ENCODE measurements at places on chromosomes 5 and 9. TPM values are rescaled to one million over a fixed set of nuclear protein-coding genes. Genes with fewer than 3 reads are reported as not detected.

- DNase-seq, result peak; percentile 39
These were observed 23.0 kb upstream of the SLC6A3 start for GRCh38 chr5:1468247-1468612.

ZCCHC9 gene
- 20.0 TPM for total RNA-seq

DNA sequence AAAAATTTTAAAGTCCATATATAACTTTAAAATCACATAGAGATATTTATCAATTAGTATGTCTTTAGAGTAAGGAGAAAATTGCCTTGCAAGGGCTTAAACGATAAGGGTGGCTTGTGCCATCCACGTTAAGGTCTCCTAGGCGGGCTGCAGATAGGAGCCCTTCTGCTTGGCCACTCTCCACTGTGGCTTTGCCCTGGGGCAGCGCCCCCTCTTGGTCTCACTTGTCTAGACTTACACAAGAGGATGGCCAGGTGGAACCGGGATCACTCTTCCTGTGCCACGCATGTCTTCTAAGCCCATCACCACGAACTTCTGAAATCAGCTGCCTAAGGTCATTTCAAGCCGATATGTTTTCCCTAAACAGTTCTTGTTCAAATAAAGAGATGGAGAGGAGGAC lies 2.9 kb downstream of the FPGS start:
- no peak for DNase-seq

DNA sequence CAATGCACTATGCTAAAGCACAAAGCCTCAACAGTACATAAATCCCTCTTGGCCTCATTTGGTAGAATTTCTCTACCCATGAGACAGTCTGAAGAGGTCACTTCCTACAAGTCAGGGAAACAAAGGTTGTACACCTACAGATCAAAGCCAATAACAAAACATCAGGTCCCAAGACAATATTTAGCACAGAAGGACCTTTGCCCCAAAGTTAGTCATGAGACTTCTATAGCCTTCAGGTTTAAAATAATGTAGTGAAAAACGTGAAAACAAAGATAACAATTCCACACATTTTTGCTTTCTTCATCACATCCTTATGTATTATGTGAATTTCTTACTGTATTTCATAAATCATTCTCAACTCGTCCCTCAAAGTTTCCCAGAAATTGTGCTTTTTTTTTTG lies 15.8 kb downstream of the AFF4 start:
- DNase-seq, result no peak

DNA sequence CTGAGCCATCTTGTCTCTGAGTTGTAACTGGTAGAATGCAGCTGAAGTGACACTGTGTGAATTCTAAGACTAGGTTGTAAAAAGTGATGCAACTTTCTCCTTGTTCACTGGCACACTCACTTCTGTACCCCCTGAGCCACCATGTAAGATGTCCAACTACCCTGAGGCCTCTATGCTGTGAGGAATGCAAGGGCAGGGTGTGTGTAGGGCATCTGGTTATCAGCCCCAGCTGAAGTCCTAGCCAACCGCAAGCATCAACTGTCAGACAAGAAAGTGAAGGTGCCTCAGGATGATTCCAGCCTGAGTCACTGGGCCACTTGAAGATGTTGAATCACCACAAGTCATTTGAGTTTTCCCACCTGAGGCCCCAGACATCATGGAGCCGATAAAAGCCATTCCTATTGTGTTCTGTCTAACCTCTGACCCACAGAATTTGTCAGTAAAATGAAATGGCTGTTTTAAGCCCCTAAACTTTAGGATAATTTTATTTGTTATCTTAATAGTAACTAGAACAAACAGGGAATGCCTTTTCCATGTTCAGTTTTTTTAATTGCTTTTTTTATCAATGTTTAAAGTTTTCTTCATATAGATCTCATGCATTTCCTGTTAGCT lies 18.7 kb upstream of the RHOBTB3 start:
- DNase-seq, result no peak

- no peak for DNase-seq
These were observed 4.3 kb downstream of the CCL19 start for GRCh38 chr9:34686732-34687131.

NMUR2 gene
- not detected for total RNA-seq

- no peak for DNase-seq
These were observed 37.3 kb downstream of the TRIO start for GRCh38 chr5:14180437-14180836.

GRCh38 chr9:32663741-32664140 lies 28.3 kb upstream of the TAF1L start:
- DNase-seq, result no peak

- no peak for DNase-seq
These were observed 117.9 kb upstream of the NR5A1 start for GRCh38 chr9:124625087-124625486.

DNA sequence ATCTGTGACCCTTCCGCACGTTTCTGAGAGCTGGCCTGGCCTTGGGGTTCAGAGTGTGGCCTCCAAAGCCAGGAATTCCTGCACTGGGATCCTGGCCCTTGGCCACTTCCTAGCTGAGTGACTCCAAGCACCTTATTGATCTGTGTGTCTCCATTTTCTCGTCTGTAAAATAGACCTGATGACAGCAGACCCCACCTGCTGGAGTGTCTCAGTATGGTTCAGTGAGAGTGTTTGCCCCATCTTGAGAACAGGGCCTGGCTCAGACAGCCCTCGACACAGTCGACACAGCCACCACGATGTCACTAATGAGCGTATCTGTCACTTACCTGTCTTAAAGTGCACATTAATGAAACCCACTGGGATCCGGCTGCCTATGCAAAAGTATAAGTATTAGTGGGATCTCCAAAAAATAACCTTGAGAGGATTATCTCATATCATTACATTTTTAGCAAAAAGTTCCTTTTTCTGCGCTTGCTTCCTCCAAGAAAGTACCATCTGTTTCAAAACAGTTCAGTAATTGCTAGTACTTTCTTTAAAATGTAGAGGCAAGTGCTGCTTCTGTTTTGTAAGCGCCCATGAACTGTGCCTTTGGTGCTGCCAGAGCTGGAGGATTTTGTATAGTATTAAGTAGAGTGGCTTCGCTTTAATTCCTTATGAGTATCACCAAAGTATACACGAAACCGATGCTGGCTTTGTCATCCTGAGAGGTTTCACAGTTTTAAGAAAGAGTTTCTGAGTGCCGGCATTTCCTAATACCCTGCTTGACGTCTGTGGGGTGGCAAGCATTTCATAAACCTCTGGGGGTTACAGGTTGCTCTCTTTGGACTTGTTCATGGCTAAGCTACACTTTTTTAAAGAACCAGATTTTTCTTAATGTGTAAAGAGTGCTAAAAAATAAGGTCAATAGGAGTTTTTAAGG lies 31.7 kb downstream of the UBE2QL1 start:
- DNase-seq, result no peak

- DNase-seq, result no peak
These were observed 7.1 kb downstream of the ANP32B start for GRCh38 chr9:97990259-97990658.

- DNase-seq, result peak; percentile 90
These were observed 26.7 kb downstream of the ERGIC1 start for GRCh38 chr5:172860520-172861443.

GRCh38 chr9:86653466-86653865 lies 293.8 kb downstream of the GAS1 start:
- DNase-seq, result no peak

GRCh38 chr5:5387192-5387591 lies 35.3 kb upstream of the ICE1 start:
- no peak for DNase-seq

NDUFAF2 gene
- 35.8 TPM for total RNA-seq

GRCh38 chr5:159322180-159322579 lies 8.1 kb downstream of the IL12B start:
- DNase-seq, result no peak

SNCAIP gene
- total RNA-seq, result 92.5 TPM

PPP2R2B gene
- 0.12 TPM for total RNA-seq

DNA sequence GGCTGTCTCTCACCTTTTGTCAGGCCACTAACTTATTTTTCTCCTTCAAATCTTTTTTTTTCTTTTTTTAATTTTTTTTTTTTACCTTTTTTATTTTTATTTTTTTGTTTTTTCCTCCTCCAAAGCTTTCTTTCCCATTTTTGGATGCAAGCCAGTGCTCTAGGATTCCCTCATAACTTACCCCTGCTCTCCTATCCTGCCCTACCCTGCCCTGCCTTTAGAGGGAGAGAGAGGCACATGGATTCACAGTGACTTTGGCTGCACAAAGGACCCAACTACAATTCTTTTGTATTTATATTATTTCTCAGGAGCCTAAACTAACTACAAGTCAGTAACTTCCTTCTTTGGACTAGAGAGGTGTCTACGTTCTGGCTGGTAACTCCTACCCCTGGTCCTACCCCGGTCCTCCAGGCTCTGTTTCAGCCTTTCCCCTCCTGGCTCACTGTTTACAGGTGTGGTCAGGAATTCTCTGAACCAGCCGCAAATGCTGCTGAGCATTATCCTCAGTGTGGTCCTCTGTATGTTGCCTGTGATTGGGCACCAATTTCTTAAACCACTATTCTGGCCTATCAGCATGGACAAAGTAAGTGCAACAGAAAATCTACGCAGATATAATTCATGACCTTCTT lies 8.4 kb upstream of the RUSC2 start:
- DNase-seq, result no peak

FIBCD1 gene
- total RNA-seq, result not detected

CPEB4 gene
- total RNA-seq, result 50.1 TPM

COL5A1 gene
- 49.1 TPM for total RNA-seq

- no peak for DNase-seq
These were observed 69.8 kb upstream of the DAB2 start for GRCh38 chr5:39494534-39494933.

CARTPT gene
- not detected for total RNA-seq

SEC16A gene
- total RNA-seq, result 46.5 TPM

DNA sequence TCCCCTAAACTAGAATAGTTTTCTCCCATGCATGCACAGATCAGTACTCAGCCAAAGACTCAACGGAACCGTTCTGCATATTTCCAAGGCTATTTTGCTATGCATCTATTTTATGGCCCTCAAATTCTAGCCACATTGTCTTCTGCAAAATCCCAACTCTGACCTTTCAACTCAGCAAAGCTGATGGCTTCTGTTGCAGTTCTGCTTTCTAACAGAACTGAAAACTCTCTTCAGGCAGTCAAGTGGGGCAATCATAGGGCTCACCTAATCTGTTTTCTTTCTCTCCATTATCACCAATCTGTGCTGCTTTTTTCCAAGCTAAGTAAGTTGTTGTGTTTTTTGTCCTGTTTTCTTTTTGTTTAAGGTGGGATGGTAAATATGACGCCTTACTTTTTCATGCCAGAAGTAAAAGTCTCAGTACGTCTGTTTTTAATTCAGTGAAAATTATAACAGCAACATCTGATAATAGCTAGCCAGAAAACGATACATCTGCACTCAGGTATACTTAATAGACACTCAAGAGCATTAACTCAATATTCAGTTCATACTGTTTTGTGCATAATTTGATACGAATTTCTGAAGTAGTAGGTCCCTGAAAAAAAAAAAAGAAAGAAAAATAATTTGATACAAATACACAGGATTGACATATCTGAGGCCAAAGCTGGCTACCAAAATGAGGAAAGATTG lies 454.3 kb downstream of the TLE1 start:
- no peak for DNase-seq

GPSM1 gene
- total RNA-seq, result 14.1 TPM

DNA sequence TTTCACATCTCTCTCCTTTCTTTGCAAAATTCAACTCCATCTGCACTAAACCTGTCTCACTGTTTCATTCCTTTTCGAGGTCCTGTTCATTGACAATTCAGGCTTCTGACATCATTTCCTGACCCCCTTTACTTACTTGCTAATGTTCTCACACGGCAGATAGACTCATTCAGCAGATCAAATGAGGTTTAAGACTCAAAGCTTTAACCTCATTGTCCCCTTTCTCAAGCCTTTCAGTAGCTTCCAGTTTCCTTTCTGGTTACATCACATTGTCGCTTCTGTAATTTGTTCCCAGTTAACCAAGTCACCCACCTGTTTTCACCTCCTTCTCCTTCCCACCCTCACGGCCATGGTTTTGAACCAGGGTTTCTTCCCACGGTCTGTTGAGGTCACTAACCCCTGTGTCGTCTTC lies 143.4 kb upstream of the OTULINL start:
- DNase-seq, result no peak

DNA sequence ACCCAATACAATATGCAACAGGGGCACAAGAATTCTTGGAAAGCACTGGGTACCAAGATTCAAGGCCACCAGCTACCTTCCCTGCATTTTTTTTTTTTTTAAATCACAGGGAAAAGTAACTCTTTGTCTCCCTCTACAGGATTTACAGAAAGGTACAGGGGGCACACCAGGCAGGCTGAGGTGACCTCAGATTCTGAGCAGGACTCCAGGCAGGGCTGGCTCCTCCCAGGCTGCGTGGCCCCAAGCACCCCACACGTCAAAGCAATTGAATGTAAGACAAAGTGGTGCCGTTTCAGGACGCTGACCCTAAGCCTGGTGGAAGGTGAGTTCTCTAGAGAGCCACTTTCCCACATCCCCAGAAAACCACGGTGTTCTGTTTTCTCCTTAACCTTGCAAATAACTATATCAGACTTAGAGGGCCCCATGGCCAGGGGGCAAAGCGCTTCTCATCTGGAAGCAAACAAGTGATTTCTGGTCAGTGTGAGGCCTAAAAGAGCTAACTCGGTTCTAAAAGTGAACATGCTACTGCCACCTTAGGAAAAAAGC lies 222.6 kb downstream of the ROR2 start:
- no peak for DNase-seq

- no peak for DNase-seq
These were observed 94.9 kb upstream of the DAB2 start for GRCh38 chr5:39519566-39520231.

DNA sequence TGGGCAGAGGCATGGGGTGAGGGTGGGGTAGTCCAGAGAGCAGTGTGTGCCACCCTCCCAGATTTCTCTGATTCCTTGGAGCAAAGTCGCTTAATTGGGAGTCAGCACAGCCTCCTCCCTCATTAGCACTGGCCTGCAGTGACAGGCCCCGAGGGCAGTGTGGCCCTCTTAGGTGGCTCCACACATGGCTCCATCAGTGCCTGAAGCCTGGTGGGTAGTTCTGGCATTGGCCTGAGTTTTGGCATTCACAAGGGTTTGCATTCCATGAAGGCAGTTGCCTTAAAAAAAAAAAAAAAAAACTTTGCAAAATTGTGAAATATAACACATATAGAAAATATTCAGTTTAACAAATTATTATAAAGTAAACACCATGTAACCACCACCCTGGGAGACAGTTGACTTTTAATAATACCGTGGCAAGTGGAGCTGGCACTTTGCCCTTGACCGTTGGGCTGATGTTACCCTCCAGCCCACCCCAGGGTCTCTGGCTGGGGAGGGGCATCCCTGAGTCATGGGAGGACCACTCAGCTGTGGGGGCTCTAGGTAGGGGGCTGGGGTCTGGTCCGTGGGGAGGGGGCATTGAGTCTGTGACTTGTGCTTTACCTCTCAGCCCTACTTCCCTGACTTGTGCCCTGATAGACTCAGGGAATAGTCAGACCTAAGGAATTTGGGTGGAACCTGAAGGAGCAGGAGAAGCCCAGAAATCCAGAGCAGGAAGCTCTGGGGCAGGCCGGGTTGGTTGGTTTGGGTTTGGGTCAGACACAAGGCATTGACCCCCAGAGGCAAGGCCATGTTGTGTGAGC lies 51.3 kb upstream of the PITX1 start:
- no peak for DNase-seq

GRCh38 chr5:57653636-57654290 lies 171.2 kb upstream of the ACTBL2 start:
- no peak for DNase-seq

KCNT1 gene
- total RNA-seq, result 1.0 TPM

- no peak for DNase-seq
These were observed 5.8 kb upstream of the PLPP1 start for GRCh38 chr5:55540525-55540924.

OTP gene
- not detected for total RNA-seq

IL4 gene
- total RNA-seq, result not detected

HACD4 gene
- 3.6 TPM for total RNA-seq

ADAMTSL1 gene
- total RNA-seq, result 1.2 TPM

- DNase-seq, result no peak
These were observed 2326.0 kb upstream of the ACO1 start for GRCh38 chr9:30058463-30058862.

All from ovary (tissue), 10 donors.